Activated CD8-positive, alpha-beta T cell treated with anti-CD3 and anti-CD28 coated beads for 36 hours (primary cell): ENCODE measurements at places on chromosomes 7 and 10.

DNA sequence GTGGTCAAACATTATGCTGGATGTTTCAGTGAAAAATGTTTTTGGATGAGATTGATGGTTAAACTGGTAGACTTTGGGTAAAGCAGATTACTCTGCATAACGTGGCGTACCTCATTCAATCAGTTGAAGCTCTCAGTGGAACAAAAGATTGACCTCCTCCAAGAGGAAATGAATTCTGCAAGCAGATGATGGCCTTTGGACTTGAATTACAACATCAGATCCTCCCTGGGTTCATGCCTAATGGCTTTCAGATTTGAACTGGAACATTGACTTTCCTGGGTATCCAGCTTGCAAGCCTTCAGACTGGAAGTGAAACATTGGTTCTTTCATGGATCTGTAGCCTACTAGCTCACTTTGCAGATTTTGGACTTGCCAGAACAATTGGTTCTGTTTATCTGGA, 169.3 kb upstream of the MALRD1 start:
- no peak for DNase-seq

DNA sequence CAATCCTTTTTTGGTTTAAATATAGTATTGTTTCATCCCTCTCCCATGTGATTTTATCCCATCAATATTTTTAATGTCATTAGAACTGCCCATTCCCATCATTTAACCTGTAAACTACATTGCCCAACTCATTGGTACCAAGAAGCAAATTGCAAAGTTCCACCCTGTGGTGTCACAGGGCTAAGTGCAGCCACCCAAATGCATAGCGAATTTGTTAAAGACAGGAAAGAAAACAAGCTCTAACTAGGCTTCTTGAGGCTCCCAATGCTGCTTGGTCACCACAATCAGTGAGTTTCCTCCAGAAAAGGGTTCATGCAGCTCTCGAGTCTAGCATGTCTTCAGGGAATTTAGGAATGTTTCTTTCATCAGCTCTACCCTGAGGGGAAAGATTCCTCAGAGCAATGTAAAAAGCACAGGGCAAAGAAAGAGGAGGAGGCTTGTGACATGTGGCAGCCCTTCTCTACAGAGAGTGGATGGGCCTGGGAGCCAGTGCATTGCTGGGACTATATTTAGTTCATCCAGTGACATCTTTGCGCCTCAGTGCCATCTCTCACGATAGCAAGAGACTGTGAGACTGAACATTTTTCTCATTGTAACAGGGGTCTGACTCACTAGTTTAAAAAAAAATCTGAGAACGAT, 58.1 kb downstream of the CAV1 start:
- peak; percentile 12 for DNase-seq

DNA sequence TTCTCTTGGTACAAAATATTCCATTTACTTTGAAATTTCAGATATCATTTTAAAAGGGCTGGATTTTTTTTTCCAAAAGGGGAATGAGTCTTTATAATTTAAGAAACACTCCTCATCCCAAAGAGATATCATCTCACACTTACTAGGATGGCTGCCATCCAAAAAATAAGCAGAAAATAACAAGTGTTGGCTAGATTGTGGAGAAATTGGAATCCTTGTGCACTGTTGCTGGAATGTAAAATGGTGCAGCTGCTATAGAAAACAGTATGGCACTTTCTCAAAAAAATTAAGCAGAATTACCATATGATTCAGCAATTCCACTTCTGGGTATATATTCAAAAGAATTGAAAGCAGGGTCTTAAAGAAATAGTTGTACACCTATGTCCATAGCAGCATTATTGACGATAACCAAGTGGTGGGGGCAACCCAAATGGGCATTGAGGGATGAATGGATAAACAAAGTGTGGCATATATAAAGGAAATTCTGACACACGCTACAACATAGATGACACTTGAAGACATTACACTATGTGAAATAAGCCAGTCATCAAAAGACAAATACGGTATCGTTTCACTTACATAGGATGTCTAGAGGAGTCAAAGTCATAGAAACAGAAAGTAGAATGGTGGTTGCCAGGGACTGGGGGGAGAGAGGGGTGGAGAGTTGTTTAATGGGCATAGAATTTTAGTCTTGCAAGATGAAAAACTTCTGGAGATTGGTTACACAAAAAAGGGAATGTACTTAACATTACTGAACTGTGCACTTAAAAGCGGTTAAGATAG, 53.8 kb downstream of the LSM5 start:
- DNase-seq, result no peak

DNA sequence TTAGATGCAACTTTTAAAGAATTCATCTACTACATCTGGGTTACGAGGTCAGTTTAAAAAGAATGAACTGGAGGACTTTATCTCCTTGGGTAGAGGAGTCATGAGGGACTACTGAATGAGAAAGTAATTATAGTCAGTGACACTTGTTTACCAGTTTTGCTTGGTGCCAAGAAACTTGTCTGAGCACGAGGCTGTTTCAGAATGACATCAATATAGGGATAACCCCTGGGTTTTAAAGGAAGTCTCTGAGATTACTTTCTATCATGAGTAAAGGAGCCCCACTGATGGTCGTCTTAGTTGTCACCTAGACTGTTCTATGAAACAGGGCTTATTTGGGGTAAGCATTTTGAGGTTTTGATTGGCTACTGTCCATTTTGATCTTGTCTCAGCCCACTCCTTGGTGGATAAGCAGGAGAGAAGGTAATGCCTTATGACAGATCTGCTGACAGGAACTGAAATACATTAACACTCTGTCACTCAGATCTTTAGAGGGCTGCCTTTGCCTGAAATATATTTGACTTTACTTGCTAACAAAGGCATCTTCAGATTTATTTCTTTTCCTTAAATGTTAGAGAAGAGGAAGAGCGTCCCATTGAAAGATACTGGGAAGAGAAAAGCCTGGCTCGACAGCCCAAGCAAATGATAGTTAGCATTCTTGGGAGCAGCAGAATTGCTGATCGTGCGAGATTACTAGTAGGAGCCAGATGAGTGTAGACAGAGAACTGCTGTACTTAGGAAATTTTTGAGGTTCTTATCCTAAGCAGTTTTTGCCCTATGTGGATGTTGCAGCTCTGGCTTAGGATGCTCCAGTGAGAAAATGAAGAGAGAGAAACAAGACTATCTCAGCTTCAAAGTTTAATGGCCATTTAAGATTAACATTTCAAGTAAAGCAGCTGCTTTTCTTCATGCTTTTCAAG, 299.2 kb upstream of the LRGUK start:
- no peak for DNase-seq

- DNase-seq, result no peak
Observed at GRCh38 chr10:95792211-95792780, 36.3 kb downstream of the ENTPD1 start.

DNA sequence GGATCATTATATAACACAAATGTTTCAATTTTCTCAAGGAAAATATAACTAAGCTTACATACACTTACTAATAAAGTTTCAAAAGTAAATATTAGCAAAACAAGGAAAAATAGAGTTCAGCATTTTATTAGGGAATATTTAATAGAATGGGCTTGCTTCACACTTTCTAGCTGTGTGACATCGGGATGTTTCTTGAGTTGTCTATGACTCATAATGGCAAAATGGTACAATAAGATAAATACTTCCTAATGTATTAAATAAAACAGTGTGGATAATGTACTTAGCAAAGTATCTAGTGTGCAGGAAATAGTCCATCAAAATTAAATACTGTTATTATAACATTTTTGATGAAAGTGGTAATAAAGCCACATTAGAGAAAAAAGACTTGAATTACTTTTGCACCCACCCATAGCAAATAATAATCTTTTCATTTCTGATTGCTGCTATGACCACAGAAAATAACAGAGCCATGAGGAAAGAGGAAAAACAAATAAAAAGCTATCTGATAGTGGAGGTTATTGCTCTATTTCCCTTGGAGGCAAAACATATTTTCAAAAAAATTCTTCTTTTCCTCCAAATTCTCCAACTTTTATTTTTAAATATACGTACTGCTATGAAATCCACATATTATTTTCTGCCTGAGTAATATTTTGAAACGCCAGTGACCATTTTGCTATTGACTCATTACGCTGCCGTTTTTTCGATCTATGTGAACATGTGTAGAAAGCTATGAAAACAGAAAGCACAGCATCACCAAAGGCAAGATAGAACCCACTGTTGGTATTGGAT, 272.9 kb upstream of the KLF6 start:
- DNase-seq, result no peak

DNA sequence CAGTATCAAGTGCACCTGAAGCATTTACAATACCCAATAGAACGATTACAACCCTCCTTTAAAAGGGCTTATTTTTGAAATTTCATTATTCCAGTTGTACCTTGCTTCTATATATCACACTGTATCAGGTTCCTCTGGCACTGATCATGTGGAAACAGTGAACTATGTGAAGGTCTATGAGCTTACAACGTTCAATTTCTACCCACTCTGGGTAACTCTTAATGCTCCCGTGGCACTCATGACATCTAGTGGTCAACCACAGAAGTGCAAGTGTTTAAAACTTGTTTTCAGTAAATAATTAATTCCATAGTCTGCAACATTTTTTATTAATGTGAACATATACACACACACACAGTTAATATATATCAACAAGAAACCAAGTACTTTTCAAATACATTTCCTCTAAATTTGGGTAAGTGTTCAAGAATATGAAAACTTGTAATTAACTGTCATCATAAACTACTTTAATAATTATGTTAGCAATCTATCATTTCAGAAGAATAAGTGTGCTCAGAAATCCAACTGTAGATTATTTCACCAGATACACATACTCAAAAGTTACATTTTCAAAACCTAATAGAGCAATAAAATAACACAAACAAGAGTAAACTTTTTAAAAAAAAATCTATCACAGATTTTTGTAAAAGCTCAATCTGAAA, 61.0 kb downstream of the MPP7 start:
- DNase-seq, result peak; percentile 65

DNA sequence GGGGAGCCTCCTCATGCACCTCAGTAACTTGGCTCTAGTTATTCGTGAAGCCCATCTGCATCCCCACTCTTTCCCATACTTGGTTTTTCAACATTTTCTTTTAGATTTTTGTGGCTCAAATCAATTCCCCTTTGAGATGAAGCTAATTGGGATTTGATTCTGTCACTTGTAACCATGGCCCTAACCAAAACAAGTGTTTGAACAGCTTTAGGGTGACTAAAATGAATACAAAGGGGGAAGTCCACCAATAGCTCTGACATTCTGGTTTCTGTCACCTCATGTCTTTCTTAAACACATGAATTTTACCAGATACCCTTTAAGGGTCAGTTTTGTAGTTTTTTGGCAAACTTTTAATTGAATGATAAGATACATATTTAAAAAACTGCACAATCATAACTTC, 87.0 kb downstream of the PCGF5 start:
- no peak for DNase-seq

GRCh38 chr10:7908541-7909210, 90.4 kb downstream of the TAF3 start:
- no peak for DNase-seq

- no peak for DNase-seq
Observed at GRCh38 chr10:125955766-125956165, 59.4 kb downstream of the FANK1 start.

- peak; percentile 95 for DNase-seq
Observed at GRCh38 chr7:925601-926000, 28.9 kb downstream of the ADAP1 start.
